Motor neuron (in vitro differentiated cells): ENCODE measurements at places on chromosomes 2 and 18.

- no peak for ATAC-seq
These were observed 1.8 kb downstream of the TMX3 start for GRCh38 chr18:68713131-68713530.

GRCh38 chr18:79497638-79498081 lies 101.9 kb downstream of the NFATC1 start:
- ATAC-seq, result no peak

DNA sequence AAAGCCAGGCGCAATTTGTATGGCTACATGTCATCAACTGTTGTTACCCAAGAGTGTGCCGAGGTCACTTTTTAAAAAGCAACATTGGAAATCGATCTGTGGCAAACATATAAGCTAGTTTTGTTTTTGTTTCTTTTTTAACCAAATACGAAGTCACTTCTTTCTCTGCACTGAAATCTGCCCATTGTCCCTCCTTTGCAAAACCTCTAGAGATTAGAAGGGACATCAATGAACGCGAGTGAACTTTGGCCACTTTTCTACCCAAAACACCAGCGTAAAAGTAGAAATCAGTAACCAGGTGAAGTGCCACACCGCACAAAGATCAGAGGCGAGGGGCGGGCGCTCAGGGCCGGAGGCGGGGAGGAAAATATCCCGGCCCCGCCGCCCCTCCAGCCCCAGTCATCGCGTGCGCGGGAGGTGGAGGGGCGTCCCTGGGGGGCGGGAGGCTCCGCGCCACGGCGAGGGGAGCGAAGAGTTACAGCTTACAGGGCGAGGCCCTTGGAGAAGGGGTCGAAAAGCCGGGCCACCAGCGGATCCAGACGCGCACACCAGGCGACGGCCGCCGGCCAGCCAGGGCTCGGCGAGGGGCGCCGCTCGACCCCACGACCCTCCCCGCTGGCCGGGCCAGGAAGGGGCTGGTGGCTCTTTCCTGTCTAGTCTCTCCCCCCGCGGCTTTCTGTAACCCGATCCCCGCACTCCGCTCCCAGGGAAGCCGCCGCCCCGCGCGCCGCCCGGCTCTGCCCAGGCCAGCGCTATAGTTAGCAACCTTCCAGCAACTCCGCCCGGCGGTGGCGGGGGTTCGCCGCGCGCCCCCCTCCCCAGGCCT lies 993 bp downstream of the RBMS1 start:
- peak; percentile 77 for ATAC-seq

GRCh38 chr2:239927424-239927981 lies 97.6 kb downstream of the NDUFA10 start:
- peak; percentile 100 for ATAC-seq

GRCh38 chr2:85783796-85784195 lies 30.0 kb downstream of the ATOH8 start:
- no peak for ATAC-seq

GRCh38 chr18:76377359-76377756 lies 117.7 kb downstream of the ZNF516 start:
- ATAC-seq, result no peak

- no peak for ATAC-seq
These were observed 38.1 kb downstream of the ATOH8 start for GRCh38 chr2:85791704-85792565.
